Fibroblast of the aortic adventitia (primary cell): ENCODE measurements at places on chromosomes 1 and 21. TPM values are rescaled to one million over a fixed set of nuclear protein-coding genes. Genes with fewer than 3 reads are reported as not detected.

Gene FMO4
- 4.8 and 7.2 TPM in 2 replicates for total RNA-seq

Gene FCGR3B
- total RNA-seq, result not detected in 2 replicates

Gene NR1I3
- total RNA-seq, result not detected in 2 replicates

Gene NUAK2
- 0.74 and 2.9 TPM in 2 replicates for total RNA-seq

DNA sequence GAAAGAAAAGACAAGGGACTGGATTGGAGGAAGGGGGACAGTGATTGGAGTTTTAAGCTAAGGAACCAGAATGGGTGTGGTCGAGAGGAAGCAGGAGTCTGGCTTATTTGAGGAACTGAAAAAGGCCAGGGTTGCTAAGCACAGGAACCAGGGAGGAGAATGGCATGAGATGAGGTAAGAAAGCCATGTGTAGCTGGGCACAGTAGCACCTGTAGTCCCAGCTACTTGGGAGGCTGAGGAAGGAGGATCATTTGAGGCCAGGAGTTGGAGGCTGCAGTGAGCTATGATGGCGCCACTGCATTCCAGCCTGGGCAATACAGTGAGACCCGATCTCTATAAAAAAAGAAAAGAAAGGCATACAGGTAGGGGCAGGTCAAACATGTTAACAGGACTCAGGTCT, 8.1 kb upstream of the KHDRBS1 start:
- DNase-seq, result no peak

DNA sequence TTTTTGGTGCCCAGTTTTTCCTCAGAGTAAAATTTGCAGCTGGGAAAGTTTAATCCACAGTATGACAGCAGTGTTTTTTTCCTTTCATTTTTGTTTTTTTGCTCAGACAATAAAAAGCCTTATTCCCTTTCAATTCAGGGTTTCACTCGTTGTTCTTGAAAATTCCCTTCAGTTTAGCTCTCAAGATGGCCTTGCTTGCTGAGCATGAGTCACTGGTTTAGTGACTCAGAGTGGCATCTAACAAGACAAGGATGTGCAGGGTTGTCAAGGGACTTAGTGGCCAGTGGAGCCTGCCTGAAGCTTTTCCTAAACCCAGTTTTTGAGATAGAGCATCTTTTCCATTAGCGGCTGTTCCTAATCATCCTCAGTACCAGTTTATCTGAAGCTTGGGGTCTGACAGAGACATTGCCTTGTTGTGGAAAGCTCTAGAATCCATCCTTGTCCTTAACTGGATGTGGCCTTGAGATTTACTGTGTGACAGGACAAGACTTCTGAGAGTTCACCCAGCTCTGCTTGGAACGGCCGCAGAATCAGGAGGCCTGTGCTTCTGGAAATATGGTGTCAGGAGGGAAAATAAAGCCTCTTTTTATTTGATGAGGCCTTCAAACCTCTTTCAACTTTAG, 48.4 kb upstream of the DNAJC6 start:
- DNase-seq, result no peak

- peak; percentile 35 for DNase-seq
Observed at GRCh38 chr1:9249534-9250410, 15.2 kb downstream of the H6PD start.

DNA sequence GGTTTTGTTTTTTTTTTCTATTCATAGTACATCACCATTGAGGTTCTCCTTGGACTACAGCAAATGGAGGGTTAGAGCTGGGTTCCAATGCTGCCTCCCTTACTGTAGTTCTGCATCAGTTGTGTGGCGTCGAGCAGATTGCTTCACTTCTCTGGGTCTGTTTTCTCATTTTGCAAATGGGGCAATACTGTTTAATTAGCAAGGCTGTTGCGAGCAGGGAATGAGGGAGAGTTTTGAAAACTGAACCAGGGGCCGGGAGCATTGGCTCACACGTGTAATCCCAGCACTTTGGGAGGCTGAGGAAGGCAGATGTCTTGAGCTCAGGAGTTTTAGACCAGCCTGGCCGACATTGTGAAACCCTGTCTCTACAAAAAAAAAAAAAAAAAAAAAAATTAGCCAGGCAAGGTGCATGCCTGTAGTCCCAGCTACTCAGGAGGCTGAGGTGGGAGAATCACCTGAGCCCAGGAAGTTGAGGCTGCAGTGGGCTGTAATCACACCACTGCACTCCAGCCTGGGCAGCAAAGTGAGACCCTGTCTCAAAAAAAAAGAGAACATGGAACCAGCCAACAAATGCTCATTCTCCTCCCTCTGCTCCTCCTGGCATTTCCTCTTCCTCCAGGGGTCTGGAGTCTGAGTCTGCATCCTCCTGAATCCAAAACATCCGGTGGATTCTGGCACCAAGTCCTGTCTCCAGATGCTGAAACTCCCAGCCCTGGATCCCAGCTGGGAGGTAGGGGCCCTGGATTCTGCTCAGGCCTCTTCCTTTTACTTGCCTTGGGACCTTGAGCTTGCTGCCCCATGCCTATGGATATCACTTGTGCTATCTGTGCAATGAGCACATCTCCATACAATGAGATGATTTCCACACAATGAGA, 3.7 kb upstream of the PLOD1 start:
- peak; percentile 68 for DNase-seq

GRCh38 chr1:216883518-216883917, 160.3 kb upstream of the ESRRG start:
- no peak for DNase-seq

GRCh38 chr1:21318714-21319159, 28.5 kb upstream of the ECE1 start:
- DNase-seq, result peak; percentile 89

- no peak for DNase-seq
Observed at GRCh38 chr1:98058676-98059075, 137.8 kb upstream of the DPYD start.

GRCh38 chr1:38222891-38223290, 176.3 kb upstream of the POU3F1 start:
- DNase-seq, result no peak

- no peak for DNase-seq
Observed at GRCh38 chr1:220927442-220927841, 48.2 kb downstream of the HLX start.

DNA sequence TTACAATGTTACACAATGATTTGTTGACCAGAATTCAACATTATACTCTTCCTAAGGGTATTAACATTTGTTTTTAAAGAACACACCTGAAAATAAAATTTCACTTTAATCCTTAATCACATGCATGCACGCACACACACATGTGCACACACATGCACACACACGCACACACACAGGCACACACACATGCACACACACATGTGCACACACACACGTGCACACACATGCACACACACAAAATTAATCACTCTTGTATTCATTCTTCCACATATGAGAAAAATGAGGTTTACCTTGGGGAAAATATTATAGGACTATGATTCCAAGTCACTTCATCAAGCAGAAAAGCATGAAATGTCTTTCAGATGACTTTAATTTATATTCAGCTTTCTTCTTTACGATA, 331.8 kb upstream of the PLD5 start:
- DNase-seq, result no peak

GRCh38 chr1:175563236-175563895, 180.0 kb downstream of the TNR start:
- no peak for DNase-seq

- DNase-seq, result no peak
Observed at GRCh38 chr21:44708866-44709425, 2.4 kb downstream of the TSPEAR start.

DNA sequence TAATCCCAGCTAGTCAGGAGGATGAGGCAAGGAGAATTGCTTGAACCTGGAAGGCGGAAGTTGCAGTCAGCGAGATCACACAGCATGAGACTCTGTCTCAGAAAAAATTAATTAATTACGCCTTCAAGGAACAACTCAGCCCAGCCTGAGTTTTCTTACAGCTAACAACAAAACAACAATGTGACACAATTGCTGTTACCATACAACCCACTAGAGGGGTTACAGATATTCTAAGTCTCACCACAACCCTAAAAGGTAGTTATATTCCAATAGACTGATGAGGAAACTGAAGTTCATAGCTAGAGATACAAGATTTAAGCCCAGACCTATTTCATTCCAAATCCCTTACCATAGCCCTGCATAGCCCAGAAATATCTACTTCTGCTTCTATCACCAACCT, 2.9 kb upstream of the LRRC8C start:
- DNase-seq, result no peak
